Kidney (tissue), 22 donors: ENCODE measurements at places on chromosomes 4 and X. TPM values are rescaled to one million over a fixed set of nuclear protein-coding genes. Genes with fewer than 3 reads are reported as not detected.

DNA sequence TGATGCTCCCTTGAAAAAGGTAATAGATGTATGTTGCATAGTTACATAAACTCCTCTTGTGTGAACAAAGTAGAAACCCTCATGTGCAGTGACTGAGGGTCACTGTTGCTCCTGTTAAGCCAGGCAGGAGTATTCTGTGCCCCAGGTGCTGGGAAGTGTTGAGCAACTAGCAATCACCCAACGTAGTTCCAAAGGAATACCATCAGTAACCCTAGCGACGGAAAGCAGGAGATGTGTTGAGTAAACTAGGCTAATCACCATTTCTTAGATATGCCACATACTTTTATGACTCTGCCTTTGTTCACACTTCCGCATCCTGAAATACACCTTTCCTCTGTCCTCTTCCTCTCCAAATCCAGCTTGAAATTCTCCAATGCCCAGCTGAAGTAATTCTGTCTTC is 50.9 kb upstream of the TAB3 start:
- no peak for DNase-seq

DNA sequence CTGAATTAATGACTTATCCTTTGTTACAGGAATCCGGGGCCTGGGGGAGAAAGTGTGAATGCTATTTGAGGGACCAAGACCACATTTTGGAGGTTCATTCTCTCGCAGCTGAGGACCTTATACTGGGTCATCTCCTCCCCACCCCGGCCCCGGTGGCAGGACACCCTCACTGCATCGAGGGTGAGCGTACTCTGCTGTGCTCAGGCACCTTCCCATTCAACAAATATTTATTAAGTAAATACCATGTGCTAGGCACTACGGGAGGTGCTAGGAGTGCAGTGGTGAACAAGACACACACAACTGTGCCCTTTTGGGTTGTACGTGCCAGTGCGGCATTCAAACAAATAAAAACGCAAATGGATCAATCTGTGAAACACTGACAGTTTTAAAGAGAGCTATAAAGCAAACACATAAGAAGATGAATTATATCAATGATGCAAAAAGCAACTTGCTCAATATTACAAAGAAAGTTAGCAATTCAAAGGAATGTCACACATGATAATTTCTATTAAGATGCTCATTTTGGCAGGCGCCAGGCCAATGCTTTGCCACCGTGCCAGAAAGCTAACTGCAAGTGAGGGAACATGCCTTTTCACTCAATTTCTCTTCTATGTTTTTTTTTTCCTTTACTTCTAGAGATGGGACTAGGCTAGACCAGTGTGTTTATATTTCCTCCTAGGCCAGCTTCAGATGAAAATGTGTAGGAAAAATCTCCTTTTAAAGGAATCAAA is 24.6 kb downstream of the ADGRG2 start:
- no peak for DNase-seq

- DNase-seq: no peak
Measured at GRCh38 chr4:139208404-139208945, 31.5 kb upstream of the ELF2 start.

GRCh38 chr4:5719350-5720055 is 8.5 kb downstream of the EVC start:
- DNase-seq: no peak

GRCh38 chr4:122476126-122476525 is 19.6 kb upstream of the IL2 start:
- no peak for DNase-seq

Gene MXD4
- total RNA-seq: 84.8 TPM

Gene EVC
- 159 TPM for total RNA-seq

Gene HMX1
- total RNA-seq: not detected

Gene LDB2
- total RNA-seq: 59.9 TPM

Gene MORC4
- total RNA-seq: 12.6 TPM

Gene CT45A5
- total RNA-seq: not detected
